ENCODE measurements at places on chromosomes 2 and 18.

- no peak overlapping the region for H3K27ac ChIP-seq
- no peaks in the 10 kb centered on the region for H3K27me3 ChIP-seq
- no peaks in the 10 kb centered on the region for H3K36me3 ChIP-seq
- H3K4me3 ChIP-seq = no peak overlapping the region
- DNase-seq = no peak
Observed at GRCh38 chr2:77228391-77228790, 293.8 kb downstream of the LRRTM4 start.

- H3K27ac ChIP-seq = no peak overlapping the region
- no peaks in the 10 kb centered on the region for H3K27me3 ChIP-seq
- no peak for DNase-seq
- H3K4me1 ChIP-seq = no peaks in the 10 kb centered on the region
Observed at GRCh38 chr2:229956491-229956890, 34.2 kb downstream of the FBXO36 start.

GRCh38 chr2:44996356-44996755, 12.9 kb downstream of the SIX2 start:
- no peak overlapping the region for H3K27ac ChIP-seq
- DNase-seq = no peak
- H3K4me3 ChIP-seq = no peak overlapping the region
- H3K4me1 ChIP-seq = no peaks in the 10 kb centered on the region

DNA sequence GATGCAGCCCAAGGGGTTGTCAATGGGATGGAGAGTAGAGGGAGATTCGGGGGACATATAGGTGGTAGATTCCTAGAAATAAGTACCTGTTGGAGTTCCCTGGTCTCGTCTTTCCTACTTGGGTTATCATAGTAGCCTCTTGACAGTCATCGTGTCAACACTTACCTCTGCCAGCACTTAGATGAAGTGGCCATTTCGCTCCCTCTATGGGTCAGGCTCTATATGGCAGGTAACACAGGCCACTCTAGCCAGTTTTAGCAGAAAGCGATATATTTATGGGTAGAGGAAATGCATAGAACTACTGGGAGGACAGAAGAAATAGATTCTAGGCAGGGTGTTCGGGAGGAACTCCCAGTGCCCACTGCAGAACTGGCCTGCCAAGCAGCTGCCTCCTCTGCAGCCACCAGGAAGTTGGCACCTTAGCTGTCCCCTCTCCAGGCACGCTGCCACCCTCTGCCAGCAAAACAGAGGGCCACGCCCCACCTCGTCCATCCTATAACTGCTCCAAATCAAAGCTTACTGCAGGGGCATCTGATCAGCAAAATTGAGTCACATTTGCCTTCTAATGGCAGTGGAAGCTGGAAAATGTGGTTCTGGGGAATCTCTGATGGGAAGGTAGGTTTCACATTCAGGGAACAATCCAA, 181.3 kb downstream of the INSIG2 start:
- no peak overlapping the region for H3K27ac ChIP-seq
- no peak for DNase-seq
- H3K36me3 ChIP-seq = no peaks in the 10 kb centered on the region
- H3K4me3 ChIP-seq = no peak overlapping the region
- H3K27me3 ChIP-seq = peaks cover 13% of the 10 kb centered on the region

- no peaks in the 10 kb centered on the region for H3K4me1 ChIP-seq
- H3K4me3 ChIP-seq = no peak overlapping the region
- no peaks in the 10 kb centered on the region for H3K36me3 ChIP-seq
- H3K27ac ChIP-seq = no peak overlapping the region
- no peaks in the 10 kb centered on the region for H3K27me3 ChIP-seq
- no peak for DNase-seq
Observed at GRCh38 chr2:178269438-178270224, 75.3 kb downstream of the OSBPL6 start.
